ENCODE measurements at places on chromosomes 7 and 10. TPM values are rescaled to one million over a fixed set of nuclear protein-coding genes. Genes with fewer than 3 reads are reported as not detected.

Gene INSIG1
- total RNA-seq: 71.3 TPM

- no peak for DNase-seq
These were observed 512 bp downstream of the FAM24B start for GRCh38 chr10:122878799-122879338.

Gene CLDN15
- total RNA-seq: 6.4 TPM

- no peak for DNase-seq
These were observed 7.8 kb upstream of the POR start for GRCh38 chr7:75906991-75907667.

- no peak for DNase-seq
These were observed 6.4 kb downstream of the TUBGCP2 start for GRCh38 chr10:133302230-133302629.

- no peak for DNase-seq
These were observed 9.1 kb downstream of the COMTD1 start for GRCh38 chr10:75226656-75227055.

Gene GRM3
- not detected for total RNA-seq

- DNase-seq: no peak
These were observed 242.1 kb upstream of the PPP1R3A start for GRCh38 chr7:114160925-114161324.

DNA sequence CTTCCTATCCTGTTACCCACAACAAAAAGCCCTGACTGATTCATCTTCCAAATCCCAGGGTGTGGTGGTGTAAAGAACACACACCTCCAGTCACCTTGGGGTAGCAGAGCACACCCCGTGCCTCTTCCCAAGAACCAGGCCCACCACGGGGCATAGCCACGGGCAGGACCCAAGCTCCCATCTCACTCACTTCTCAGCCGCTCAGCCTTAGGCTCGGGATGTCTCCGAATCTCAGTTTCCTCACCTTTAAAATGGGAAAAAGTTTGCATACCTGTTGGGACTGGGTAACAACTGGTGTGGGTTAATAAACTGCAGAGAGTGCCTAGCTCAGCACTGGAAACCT lies 139.0 kb downstream of the FGFR2 start:
- no peak for DNase-seq

GRCh38 chr7:116554436-116554835 lies 29.6 kb downstream of the CAV1 start:
- no peak for DNase-seq

DNA sequence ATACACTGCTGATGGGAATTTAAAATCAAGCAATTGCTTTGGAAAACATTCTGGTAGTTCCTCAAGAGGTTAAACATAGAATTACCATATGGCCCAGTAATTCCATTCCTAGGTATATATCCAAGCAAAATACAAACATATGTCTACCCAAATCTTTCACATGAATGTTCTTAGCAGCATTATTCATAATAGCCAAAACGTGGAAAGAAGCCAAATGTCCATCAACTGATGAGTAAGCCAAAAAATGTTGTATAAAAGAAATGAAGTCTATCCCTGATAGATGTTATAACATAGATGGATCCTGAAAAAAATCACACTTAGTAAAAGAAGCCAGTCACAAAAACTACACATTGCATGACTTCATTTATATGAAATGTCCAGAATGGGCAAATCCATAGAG lies 893.0 kb downstream of the SORCS3 start:
- no peak for DNase-seq

DNA sequence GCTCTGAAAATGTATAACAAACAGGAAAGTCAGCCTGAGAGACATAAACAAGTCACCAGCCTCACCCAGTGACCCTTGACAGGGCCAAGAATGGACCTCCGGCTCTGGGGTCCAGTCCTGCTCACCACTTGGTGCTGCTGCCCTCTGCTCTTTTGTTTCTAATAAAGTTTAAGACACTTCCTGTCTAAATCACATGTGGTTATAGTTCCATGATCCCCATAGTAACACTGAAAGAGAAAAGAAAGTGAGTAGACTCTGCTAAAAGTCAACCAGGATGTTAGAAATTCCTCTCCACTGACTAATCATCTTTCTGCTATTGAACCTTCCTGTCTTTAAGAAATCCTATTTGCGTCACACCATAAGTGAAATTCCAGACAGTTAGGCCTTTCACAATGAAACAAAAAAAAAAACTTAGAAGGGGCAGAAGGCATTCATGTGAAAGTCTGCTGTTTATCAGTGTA lies 179.2 kb upstream of the BET1 start:
- DNase-seq: peak; percentile 56

DNA sequence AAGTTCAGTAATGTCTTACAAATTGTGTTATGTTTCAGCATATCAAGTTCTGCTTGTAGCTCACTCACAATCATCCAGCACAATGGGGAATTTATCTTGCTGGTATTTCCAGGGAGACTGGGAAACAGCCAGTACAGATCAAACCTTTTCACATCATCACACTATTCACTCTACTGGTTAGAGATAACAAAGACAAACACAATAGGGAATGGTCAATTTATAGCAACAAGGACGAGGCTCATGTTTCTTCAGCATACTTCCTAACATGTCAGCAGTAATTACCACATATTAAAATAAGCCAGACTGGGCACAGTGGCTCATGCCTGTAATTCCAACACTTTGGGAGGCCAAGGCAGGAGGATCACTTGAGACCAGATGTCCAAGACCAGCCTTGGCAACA lies 38.3 kb downstream of the TOMM7 start:
- no peak for DNase-seq

Gene HECW1
- total RNA-seq: 0.17 TPM

Gene GIMAP1
- total RNA-seq: not detected

DNA sequence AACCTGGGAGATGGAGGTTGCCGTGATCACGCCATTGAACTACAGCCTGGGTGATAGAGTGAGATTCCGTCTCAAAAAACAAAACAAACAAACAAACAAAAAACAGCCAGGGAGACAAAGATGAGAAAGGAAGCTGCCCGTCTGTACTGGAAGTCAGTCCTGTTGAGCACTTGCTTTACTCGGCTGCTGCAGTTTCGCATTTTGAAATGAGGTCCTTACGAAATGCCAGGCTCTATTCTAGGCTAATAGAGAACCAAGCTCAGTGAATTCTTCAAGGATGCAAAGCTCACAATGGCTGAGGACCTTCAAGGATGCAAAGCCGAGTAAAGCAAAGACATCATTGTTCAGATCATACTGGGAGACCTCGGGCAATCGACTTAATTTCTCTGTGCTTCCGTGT lies 333.3 kb downstream of the CALN1 start:
- DNase-seq: no peak

Gene TFR2
- 1.5 TPM for total RNA-seq

Gene SFXN2
- 22.9 TPM for total RNA-seq

DNA sequence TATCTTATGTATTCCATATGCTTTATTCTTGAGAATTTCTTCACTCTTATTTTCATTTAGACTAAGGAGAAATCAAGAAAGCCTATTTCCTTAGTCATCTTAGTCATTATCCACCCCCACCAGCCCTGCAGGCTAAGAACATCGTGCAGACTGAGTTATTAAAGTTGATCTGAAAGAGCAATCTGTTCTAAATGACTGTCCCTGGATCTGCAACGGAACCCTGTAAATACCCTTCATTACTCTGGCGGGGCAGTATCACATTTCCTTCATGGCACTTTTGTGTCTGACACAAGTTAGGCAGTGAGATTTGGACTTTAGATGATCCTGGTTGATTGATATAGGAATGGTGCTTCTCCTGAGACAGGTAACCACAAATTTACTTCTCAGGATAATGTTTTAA lies 3.5 kb upstream of the MYPN start:
- no peak for DNase-seq

Gene MYH16
- 0.97 TPM for total RNA-seq

Data from Calu3 (cell line).